ENCODE measurements at places on chromosomes 12 and 14.

DNA sequence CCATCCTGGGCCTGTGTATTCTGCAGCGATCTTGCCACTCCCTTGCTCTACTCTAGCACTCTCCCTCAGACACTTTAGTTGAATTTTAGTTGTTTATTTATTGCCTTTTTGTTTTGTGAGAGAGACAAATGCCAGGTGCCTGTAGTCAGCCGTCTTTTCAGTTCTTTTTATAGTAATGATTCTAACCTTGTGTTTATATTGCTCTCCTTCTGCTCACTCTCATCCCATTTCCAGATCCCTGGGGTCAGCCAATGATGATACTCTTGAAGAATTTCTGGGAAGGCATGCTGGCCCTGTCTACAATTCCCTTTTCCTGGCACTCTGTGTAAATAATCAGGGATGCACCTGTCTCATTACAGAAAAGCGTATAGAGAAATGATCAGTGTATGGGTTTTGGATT, 334.1 kb upstream of the MIS18BP1 start:
- DNase-seq, result no peak

DNA sequence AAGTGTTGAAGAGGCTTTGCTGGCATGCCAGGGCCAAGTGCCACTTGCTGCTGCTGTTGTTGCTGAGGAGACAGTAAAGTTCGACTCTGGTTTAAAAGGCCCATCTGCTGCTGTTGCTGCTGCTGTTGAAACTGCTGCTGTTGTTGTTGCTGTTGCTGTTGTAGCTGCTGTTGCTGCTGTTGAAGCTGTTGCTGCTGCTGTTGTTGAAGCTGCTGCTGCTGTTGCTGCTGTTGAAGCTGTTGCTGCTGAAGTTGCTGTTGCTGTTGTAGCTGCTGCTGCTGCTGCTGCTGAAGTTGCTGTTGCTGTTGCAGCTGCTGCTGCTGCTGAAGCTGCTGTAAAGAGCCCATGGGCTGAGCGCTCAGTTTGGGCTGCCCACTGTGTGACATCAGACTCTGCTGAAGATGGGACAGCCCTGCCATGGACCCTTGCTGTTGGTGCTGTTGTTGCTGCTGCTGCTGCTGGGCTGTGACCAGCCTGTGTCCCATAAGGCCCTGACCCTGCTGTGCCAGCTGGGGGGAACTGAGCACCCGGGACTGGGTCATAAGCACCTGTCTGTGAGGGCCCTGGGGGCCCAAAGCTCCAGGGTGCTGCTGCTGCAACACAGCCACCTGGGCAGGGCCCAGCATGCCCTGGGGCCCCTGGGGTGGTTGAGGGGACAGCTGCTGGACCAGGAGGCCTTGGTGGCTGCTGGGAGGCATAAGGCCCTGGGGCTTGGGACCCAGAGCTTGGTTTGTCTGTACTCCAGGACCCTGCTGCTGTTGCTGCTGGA, 14.3 kb upstream of the PRKAG1 start:
- no peak for DNase-seq

DNA sequence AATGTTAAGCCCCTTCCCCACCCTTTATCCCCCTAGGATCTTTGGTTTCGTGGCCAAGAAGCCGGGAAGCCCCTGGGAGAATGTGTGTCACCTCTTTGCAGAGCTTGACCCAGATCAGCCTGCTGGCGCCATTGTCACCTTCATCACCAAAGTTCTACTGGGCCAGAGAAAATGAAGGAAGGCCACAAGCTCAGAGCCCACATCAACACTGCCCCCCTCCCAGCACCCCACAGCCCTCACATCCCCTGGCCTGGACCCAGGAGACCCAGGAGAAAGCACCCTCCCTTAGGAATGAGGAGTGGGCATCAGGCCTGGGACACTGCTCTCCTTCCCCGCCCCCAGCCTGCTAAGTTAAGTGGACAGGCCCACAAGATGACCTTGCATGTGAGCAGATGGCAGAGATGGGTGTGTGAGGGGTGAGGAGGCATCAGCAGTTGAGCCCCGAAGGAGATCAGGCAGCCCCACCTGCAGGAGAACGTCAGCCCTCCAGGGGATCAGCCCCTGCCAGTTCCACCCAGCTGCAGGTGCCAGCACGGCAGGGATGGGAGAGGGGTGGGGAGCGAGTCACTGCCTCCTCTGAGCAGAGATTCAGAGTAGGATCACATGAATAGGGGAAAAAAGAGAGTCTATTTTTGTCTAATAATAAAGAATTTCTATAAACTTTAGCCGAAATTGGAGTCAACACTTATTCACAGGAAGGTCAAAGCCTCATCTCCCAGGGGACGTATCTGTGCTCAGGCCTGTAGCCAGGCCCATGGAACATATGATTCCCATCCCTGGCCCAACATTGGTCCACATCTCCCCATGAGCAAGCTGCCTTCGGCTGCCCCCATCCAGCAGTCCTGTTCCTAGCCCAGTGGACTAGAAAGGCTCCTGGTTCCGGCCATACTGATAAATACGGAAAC, 14.1 kb downstream of the TNS2 start:
- no peak for DNase-seq

DNA sequence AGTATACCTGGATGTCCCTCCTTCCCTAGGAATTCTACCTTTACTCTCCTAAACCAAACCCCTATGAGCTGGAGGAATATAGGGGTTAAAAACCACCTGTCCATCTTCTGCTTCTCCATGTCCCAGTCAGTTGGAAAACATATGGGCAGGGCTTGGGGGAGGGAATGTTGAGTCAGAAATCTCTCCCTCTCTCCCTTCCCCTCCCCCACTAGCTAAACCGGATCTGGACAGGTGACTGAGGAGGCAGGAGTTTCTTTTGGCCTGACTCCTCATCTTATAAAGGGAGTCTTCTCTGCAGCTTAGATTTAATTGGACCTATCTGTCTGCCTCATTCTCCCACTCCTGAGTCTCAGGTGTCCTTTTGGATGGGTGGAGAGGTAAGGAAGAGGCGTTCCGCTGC, 6.1 kb downstream of the ERBB3 start:
- no peak for DNase-seq

- no peak for DNase-seq
Measured at GRCh38 chr12:64792128-64792527, 32.3 kb upstream of the TBC1D30 start.

DNA sequence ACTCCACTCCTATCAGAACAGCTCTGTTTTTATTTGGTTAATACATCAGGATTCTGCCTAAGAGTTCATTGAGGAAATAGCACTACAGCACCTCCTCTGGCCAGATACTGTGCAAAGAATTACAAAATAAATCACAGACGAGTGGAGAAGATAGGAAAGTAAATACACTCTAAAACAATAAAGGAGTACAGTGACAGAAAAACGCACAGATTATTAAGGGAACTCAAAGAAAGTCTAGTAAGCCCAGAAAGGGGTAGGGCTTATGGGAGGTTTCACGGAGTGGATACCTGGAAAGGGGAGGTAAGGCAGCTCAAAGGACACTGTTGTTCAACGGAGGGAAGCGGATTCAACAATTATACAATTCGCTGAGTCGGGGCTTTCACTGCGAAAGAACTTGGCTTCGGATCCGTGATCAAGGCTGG, 5.5 kb downstream of the OR10AD1 start:
- no peak for DNase-seq

GRCh38 chr14:71355324-71356201, 448.3 kb downstream of the PCNX1 start:
- no peak for DNase-seq

- DNase-seq, result no peak
Measured at GRCh38 chr12:14883686-14884085, 2.0 kb downstream of the MGP start.

- DNase-seq, result no peak
Measured at GRCh38 chr12:116879509-116880212, 1.6 kb downstream of the HRK start.

- no peak for DNase-seq
Measured at GRCh38 chr12:99600388-99600787, 47.2 kb upstream of the GARIN6 start.

GRCh38 chr14:105315211-105315721, 718 bp downstream of the PACS2 start:
- no peak for DNase-seq

DNA sequence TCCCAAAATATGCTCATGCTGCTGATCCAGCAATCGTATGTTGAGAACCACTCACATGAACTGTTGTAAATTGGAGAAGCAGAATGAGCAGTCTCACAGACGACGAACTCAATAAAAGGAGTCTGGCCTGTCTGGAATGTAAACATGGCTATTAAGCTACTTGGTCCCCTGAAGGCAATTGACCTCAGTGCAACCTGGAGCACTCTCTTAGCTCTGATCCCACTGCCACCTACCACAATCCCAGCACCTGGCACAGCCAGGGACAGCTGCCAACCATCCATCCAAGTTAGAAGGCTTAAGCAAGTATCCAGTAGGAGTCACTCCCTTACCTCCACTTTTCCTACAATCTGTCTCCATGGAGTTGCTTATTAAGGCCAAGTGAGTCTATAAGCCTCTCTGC, 406.9 kb upstream of the CLEC14A start:
- no peak for DNase-seq

GRCh38 chr12:20492251-20492760, 124.0 kb downstream of the PDE3A start:
- no peak for DNase-seq

DNA sequence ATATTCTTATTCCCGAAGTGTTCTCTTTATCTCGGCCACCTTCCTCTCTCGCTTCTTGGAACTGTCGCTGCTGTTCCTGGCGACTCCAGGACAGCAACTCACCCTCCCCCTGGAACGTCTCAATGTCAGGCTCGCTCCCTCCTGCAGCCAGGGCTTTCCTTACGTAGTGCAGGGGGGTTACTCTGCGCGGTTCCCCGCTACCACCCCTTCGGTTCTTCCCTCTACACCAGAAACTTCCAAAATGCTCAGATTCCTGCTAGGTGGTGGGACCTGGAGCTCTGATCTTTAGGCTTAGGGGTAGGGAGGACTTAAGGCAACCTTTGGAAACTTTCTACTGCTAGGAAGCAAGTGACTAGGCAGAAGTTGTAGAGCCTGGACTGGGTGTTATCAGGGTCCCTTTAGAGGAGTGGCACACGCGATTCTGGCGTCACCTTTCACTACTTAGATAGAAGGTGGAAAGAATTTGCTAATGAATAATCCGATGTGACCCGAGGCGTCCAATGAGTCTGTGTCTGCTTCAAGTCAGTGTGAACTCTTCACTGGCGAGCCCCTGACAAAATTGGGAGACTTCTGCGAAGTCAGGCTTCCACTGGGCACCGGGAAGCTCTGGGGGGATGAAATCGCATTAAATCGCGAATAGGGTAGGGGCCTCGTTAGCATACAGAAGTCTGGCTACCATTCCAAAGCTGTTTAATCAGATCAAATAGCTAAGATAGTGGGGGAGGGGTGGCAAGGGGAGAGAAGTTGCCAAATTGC, 900 bp upstream of the DPF3 start:
- no peak for DNase-seq

DNA sequence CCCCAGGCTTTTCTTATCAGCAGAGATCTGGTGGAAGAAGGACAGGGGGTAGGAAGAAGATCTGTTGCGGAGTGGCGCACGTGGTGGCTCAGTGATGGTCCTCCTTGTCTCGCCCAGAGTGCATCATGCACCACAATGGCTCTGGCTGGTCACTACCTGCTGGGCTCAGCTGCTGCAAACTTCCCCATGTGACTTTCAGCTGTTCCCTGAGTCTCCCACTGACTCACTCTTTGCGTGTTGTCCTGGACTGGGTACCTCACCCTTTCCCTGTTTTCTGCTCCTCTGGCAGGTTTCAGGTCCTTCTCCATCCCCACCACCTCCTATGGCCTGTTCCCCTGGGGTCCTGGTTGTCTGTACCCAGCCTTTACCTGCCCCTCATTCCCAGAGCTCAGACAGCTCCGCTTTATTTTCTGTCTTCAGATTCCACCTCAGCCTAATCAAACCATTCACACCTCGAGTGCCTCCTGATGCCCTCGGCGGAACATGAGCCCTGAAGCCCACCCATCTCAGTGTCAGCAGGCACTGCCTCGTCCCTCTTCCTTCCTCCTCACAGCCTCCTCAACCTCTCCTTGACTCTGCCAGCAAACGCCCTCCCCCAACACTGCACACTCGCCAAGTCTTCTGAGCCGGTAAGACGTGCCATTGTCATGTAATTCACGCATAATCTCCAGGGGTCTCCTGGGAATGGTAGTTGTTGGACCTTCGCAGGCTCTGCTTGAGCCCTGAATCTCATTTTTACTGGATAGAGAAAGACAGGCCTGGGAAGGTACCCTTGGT, 1.8 kb downstream of the C1R start:
- no peak for DNase-seq

DNA sequence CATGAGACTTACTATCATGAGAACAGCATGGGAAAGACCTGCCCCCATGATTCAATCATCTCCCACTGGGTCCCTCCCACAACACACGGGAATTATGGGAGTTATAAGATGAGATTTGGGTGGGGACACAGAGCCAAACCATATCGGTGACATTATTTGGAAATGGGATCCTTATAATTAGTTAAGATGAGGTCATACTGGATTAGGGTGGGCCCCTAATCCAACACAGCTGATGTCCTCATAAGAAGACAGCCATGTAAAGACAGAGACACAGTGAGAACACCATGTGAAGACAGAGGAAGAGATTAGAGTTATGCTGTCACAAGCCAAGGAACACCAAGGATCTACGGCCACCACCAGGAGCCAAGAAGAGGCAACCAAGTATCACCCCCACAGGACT, 161.7 kb downstream of the SPTSSA start:
- no peak for DNase-seq

DNA sequence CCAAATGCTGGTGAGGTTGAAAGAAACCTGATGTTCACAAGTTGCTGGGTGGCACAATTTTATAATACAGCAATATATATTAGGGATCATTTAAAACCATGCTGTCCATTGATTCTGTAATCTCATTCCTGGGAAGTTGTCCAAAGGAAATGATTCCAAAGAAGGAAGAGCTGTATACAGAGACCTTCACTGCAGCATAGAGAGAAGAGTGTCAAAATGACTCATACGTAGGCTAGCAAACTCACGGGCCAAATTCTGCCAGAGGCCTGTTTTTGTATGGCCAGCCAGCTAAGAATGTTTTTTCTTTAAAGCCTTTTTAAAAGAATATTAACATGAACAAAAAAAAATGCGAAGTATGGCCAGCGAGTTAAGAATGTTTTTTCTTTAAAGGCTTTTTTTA, 69.2 kb upstream of the MED13L start:
- no peak for DNase-seq

DNA sequence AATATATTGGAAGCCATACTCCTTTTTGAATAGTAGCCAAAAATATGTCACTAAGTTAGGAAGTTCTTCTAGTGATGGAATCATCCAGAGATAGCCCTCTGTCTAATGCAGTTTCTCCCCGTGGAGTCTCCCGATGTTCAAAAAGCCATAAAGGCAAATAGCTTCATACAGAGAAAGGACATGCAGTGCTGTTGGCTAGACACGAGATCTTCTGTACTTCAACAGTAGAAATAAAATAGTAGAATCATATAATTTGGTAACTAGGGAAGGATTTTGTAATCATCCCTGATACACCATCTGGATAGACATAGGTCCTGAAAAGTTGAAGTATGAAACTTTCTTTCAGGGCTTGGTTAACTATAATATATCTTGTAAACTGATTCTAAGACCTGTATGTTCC, 27.6 kb downstream of the LRFN5 start:
- DNase-seq, result no peak

- DNase-seq, result no peak
Measured at GRCh38 chr14:57714487-57714931, 151.4 kb downstream of the SLC35F4 start.

- DNase-seq, result no peak
Measured at GRCh38 chr12:43108656-43109055, 443.3 kb downstream of the ADAMTS20 start.

GRCh38 chr14:90784621-90785270, 31.5 kb downstream of the TTC7B start:
- DNase-seq, result no peak

All from SK-N-MC (cell line).